ENCODE measurements at places on chromosomes 11 and 22.

DNA sequence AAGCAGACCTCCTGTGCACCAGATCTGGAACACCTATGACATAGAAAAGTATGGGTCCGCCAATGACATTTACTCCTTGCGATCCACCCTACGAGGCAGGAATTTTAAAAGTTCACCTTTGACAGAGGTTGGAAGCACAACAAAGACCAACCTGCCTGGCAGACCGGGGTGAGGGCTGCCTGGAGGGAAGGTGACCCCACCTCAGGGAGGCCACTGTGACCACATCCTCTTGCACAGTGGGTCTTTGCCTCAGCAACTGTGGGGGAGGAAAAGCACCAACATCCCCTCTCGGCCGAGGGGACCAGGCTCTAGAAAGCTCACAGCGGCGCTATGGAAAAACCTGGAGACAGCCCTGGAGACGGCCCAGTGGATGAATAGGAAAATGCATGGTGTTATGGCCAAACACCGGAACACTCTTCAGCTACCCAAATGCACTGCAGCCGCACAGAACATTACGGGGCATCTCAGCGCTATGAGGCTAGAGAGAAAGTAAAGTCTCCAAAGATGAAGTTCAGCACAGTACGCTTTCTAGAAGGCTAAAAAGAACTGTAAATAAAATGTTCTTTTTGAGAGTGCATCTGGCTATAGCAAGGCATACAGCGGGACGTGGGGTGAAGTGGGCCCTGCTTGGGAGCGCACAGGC, 1.8 kb upstream of the SHISAL1 start:
- no peak for DNase-seq

DNA sequence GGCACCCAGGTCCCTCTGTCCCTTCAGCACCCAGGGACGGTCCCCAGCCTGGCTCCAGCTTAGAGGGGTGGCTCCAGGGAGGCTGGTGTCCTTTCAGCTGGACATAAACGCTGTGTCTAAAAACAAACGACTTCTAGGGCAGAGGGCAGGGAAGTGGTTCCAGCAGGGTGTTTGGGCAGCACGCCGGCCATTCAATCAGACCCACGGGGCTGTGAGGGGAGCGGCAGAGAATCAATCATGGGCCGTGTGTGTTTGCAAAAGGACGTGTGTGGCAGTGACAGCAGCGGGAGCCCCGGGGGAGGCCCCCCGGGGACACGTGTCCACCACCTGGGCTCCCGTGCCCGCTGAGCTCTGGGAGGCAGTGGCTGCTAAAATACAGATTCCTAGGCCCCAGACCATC, 127.7 kb downstream of the MN1 start:
- DNase-seq, result no peak

DNA sequence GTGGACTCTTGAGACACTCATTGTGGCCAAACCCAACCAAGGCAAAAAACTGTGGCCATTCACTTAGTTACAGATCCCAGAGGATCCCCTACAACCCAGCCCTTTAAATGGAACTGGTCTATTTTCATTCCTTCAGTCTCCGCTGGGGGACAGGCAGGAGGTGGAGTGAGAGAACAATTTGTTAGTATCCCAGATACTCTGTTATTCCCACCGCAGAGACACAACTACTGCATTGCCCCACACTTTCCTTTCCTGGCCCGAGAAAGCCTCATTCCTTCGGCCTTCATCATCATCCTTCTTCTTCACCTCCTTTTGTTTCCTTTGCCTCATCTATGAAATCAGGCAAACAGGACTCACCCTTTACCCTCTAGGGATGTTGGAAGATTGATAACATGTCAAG, 191.1 kb downstream of the NTM start:
- no peak for DNase-seq

- DNase-seq, result no peak
Observed at GRCh38 chr22:36585841-36586240, 56.9 kb upstream of the EIF3D start.

GRCh38 chr22:35538801-35539321, 1.8 kb upstream of the RASD2 start:
- no peak for DNase-seq

GRCh38 chr11:32088117-32088941, 2.5 kb upstream of the RCN1 start:
- no peak for DNase-seq

GRCh38 chr11:83862691-83863090, 576.5 kb upstream of the CCDC90B start:
- DNase-seq, result no peak

GRCh38 chr11:59154610-59155009, 12.0 kb downstream of the FAM111A start:
- DNase-seq, result no peak

DNA sequence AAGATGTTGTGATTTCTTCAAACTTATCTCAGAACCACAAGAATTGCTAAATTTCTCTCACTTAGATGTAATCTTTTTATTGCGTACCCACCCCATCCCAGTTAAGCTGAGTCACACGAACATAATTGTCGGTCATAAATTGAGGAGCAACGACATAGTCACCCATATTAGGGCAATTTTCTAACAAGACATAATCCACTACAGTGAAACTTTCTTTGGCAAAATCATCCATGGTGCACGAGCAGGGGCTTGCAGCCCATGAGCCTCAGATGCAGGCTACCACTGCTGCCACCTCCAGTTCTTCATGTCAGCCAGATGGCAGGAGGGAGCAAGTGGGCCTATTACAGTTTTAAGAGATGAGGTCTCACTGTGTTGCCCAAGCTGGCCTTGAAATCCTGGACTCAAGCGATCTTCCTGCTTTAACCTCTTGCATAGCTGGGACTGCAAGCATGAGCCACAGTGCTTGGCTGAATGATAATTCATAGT, 70.3 kb upstream of the GRK2 start:
- no peak for DNase-seq

DNA sequence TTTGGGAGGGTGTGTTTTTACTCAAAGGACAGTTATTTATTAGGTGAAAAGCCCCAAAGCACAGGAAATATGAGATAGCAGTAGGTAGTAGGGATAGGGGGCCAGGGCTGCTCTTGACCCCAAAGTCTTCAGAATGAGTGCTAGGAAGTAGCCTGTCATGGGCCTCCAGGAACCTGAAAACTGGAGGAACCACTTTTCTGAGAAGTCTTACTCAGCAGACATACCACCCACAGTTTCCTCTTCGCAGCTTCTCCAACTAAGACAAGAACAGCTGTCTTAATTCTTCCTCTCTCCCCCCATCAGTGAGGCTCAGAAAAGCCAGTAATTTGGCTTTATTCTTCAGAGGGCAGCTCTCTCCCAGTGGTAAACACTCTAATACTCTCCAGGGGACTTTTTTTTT, 84.0 kb upstream of the CTSC start:
- DNase-seq, result no peak

DNA sequence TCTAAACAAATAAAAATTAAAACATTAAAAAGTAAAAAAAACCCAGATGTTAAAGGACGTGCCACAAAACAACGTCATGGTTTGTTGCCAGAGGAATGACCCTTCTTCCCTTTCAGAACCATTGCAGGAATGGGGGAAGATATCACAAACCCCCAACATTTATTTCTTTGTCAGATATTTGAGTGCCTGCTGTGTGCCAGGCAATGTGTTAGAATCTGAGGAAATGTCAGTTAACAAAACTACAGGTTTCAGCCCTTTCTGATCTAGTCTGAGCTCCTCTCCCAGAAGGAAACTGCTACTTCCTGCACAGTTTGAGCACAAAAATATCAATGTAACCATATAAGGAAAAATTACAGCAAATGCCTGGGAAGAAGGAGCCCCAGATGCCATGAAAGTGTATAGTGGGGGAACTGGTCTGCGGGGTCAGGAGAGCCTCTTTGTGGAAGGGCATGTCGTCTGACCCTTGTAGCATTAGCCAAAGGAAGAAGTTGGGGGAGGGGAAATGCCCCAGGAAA, 7.1 kb upstream of the NHERF4 start:
- DNase-seq, result no peak

DNA sequence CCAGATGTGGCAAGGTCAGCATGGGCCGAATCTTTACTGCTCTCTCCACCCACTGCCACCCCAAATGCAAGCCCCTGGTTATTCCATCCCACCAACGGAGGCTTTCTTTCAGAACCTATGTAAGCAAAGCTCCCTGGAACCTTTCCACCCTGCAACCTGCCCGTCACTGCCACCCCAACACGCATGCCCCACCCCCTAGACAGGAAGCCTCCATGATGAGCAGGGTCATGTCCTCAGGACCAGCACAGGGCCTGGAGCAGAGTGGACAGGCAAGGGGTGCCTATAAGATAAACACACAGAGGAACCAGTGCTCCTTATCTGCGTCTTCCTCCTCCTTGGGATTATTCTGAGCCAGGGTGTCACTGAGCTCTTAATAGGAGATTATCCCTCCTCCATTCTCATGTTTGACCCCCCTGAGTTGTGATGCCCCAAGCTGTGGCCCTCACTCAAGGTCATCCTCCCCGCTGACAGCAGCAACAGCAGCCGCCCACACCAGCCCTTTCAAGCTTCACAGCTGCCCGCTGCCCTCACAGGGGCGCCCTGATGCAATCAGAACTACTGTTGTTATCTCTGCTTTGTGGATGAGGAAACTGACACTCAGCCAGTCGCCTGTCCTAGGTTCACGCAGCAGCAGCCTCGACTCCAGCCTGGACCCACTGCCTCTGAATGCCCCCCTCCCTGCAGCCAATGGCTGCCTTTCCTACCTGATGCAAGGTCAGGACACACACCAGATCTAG, 647.3 kb downstream of the TBC1D22A start:
- DNase-seq, result no peak

DNA sequence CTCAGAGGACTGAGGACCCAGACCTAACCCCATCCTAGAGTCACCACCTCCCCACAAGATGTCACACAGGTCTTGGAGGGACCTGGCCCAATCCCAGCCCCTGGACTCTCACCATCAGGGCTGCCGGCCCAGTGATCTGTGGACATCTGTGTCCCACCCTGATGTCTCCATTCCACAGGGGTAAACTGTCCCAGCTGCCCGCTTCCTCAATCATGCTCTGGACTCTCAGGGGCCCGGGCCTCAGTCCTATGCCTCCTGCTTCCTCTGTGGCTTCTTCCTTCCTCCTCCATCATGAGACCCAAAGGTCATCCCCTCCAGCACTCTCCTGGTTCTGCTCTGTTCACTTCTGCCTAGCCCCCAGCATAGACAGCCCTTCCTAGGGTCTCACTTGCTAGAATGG, 32.2 kb downstream of the ARAP1 start:
- DNase-seq, result no peak

DNA sequence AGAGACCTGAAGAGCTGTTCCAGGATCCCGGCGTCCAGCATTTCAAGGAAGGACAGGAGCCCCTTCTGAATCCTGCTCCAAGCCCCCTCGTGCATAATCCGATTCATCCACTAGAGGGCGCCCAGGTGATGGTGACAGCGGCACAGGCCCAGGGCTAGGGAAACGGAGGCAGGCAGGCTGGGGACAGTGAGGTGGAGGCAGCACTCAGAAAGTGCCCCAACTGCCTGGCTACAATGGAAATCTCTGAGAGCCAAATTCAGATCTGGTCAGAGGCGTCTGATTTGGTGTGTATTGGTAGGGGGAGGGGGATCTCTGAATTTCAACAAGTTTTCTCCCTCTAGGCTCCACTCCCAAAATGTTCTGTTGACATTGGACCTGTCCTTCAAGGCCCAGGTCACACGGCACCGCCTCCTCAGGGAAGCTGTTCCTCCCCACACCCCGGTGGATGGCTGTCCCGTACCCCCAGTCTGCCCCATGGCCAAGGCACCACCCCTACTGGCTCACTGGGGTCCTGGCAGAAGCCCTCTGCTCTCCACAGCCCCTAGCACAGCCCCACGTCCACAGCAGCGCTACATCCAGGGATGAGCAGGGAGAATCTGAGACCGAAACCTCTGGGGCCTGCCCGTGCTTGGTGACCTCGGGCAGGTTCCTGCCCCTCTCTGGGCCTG, 142.9 kb downstream of the CRYBB2 start:
- DNase-seq, result peak; percentile 28

GRCh38 chr22:36221799-36222751, 17.3 kb downstream of the APOL2 start:
- no peak for DNase-seq

GRCh38 chr11:6727971-6728760, 43.6 kb downstream of the OR2AG2 start:
- no peak for DNase-seq

GRCh38 chr22:36611241-36611976, 82.4 kb upstream of the EIF3D start:
- no peak for DNase-seq

DNA sequence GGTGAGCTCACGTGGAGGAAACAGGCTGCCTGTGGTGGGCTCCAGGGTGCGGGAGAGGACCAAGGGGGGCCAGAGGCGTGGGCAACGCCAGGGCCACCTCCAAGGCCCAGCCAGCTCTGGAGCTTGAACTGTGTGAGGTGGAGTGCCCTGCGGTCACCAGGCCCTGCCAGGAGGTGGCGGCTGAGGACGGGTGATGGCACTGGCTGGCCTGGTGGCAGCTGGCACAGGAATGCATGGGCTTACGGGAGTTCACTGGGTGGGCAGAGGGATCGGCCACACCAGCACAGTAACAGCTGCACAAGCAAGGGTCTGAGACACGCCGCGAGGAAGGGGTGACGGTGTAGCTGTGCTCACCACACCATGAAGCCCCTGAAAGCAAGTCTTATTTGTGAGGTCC, 15.8 kb downstream of the TOLLIP start:
- DNase-seq, result no peak

DNA sequence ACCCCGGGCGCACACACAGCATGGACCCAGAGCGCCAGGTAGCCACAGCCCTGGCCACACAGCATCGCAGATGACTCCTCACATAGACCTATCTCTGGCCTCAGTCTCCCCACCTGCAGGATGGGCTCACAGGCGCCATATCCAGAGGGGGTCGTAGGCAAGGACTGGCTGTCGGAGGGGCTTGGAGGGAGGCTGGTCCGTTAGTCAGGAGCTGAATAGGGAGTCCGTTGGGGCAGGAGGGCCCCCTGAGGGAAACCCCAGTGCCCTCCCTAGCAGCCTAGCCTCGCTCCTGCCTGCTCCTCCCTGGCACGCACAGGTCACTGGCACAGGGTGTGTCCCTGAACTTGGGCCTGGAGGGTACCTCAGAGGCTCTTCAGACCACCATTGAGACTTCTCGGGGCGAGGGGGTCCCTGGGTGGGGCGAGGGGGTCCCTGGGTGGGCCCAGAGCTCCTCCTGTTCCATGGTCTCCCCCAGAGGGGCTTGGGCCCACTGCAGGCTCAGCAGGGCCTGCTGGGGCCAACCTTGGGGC, 2.0 kb downstream of the PLXNB2 start:
- no peak for DNase-seq

GRCh38 chr11:19592842-19593241, 119.8 kb upstream of the NAV2 start:
- DNase-seq, result no peak

- DNase-seq, result no peak
Observed at GRCh38 chr22:33020721-33021120, 37.5 kb downstream of the SYN3 start.

DNA sequence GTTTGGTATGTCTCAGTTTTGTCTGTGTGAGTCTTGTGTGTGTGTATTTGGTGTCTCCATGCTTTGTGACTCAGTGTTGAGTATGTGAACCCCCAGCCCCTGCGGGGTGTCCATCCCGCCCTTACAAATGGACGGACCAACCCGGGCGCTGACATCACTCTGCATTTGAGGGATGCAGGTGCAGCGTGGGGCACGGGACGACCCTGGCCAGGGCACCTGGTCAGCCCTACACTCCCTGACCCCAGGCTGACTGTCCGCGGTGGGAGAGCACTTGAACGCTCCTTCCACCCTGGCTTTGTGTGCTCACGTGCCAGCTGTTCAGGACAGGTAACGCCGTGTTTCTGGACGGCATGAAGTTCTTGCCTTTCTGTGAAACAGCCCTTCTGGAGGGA, 369.0 kb downstream of the BRD1 start:
- DNase-seq, result no peak

Data from stimulated activated CD4-positive, alpha-beta T cell treated with anti-CD3 and anti-CD28 coated beads, Interleukin-15, amount 100 ng/mL, for 1 hour (primary cell).